ENCODE measurements at places on chromosomes 5 and 9.

GRCh38 chr5:153613144-153613543 lies 122.7 kb downstream of the GRIA1 start:
- DNase-seq: no peak

DNA sequence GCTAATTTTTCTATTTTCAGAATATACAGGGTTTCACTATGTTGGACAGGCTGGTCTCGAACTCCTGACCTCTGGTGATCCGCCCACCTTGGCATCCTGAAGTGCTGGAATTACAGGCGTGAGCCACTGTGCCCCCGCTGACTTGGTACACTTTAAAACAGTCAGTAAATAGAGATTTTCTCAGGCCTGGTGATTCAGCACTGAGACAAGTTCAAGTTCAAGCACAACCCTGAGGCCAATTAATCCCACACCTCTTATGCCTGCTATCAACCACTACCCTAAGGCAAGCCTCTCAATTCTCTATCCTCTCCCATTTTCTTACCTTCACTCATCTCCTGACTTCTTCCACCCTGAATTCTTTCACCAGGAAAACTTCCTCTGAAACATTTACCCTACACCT lies 18.9 kb downstream of the MUSK start:
- DNase-seq: no peak

GRCh38 chr5:140182803-140183367 lies 7.9 kb downstream of the CYSTM1 start:
- no peak for DNase-seq

DNA sequence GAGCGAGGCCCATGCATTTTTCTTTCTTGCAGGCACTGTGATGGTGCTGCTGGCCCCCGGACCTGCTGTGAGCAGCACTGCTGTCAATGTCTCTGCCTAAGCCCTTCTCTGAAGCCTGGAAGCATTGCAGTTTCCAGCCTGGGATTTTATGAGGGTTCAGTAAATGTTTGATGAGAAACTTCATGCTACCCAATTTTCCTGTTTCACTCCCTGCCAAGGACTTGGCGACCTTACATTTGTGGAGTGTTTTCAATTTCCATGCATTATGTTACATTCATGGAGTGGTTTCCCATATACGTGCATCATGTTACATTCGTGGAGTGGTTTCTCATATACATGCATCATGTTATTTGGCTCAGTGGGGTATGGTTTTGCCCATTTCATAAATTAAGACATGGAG lies 90.7 kb upstream of the PTCH1 start:
- DNase-seq: no peak

GRCh38 chr5:57442080-57442839 lies 40.4 kb downstream of the ACTBL2 start:
- DNase-seq: no peak

- no peak for DNase-seq
Measured at GRCh38 chr9:133453651-133454050, 6.1 kb upstream of the CACFD1 start.

- DNase-seq: no peak
Measured at GRCh38 chr5:155263381-155263780, 249.8 kb downstream of the KIF4B start.

DNA sequence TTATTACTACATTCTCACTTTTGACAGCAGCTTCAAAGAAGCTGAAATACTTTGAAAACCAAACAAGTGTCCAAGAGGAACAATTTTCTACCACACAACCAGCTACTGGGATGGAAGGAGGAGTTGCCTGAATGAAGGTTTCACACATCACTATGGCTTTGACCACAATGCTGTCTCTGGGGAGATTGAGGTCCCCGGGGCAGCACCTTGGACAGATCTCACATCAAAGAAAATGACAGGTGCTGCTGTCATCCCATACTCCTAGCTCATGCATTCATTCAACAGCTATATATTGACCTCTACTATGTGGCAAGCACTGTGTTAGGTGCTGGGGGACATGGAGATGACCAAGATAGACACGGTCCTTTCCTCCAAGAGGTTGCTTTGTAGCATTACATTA lies 233.2 kb upstream of the RASEF start:
- DNase-seq: no peak

- no peak for DNase-seq
Measured at GRCh38 chr5:893137-893506, 438 bp downstream of the TRIP13 start.

- no peak for DNase-seq
Measured at GRCh38 chr5:172548981-172549687, 91.9 kb upstream of the NEURL1B start.

DNA sequence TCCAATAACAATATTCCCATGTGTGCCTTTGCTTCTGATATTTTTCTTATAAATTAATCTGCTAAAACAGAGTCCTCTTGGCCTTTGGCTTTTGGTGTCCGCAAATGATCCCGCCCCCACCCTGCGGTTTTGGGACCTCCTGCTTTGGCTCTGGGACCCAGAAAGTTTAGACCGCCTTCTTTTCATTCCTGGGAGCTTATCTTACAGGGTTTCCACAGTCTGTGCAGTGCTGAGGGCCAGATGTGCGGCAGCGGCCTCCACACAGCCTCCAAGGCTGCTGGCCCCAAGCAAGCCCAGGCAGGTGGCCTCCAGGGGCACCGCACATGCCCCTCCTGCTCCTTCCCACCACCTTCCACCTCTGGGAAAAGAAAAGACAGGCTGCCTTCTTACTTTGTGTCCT lies 191.5 kb downstream of the ERCC6L2 start:
- no peak for DNase-seq

- no peak for DNase-seq
Measured at GRCh38 chr5:164000241-164000640, 494.8 kb downstream of the MAT2B start.

DNA sequence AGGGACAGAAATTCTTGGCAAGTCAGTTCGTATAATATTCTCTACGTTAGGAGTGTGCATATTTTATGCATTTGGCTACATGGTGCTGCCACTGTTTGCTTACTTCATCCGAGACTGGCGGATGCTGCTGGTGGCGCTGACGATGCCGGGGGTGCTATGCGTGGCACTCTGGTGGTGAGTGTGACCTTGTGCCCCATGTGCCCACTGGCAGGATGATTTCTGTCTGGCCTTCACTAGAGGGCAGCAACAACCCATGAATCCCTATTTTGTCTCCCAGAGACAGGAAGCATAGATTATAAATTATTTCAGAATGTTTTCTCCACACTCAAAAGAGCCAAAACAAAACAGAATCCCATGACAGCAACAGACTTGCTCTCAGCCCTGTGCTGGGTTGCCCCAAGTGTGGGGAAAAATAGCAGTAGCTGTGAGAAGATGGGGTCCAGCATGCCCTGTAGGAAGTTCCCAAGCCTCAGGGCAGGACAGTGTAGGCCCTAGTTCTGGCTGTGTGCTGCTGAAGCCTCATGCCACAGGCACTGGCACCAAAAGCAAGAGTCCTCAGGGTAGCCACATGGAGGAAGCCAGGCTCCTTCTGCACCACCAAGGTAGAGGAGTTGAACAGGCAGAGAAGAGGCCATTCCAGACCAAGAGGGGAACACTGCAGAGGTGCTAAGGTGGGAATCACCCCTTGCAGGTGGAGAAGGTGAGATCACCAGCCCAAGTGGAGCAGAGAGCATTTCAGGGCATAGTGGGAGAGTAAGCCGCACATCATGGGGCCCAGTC lies 16.0 kb downstream of the SLC22A5 start:
- peak; percentile 33 for DNase-seq

GRCh38 chr9:36443581-36443980 lies 43.5 kb upstream of the RNF38 start:
- DNase-seq: no peak

- DNase-seq: no peak
Measured at GRCh38 chr5:111143910-111144309, 51.8 kb downstream of the WDR36 start.

DNA sequence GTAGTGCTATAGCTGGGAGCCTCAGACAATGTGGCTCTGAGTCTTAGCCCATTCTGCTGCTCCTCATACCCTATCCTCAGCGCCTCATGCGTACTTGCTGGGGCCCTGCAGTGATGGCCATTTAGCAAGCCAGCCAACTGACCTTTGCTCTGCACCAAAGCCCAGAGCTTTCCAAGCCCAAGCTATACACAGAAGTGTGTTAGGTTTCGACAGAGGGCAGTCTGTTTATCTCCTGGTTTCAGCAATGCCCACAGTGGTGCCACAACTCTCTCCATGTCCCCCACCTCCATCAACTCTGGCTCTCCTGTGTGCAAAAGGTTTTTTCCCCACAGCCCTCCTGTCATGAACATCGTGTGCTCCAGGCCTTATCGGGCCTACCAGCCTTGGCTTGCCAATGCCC lies 16.9 kb downstream of the GNG10 start:
- no peak for DNase-seq

- no peak for DNase-seq
Measured at GRCh38 chr5:153998010-153998409, 40.7 kb downstream of the FAM114A2 start.
